D341Med (cell line): ENCODE measurements at places on chromosomes 6 and 20.

GRCh38 chr6:79731471-79731870, 100.3 kb downstream of the SH3BGRL2 start:
- DNase-seq = peak; percentile 35

DNA sequence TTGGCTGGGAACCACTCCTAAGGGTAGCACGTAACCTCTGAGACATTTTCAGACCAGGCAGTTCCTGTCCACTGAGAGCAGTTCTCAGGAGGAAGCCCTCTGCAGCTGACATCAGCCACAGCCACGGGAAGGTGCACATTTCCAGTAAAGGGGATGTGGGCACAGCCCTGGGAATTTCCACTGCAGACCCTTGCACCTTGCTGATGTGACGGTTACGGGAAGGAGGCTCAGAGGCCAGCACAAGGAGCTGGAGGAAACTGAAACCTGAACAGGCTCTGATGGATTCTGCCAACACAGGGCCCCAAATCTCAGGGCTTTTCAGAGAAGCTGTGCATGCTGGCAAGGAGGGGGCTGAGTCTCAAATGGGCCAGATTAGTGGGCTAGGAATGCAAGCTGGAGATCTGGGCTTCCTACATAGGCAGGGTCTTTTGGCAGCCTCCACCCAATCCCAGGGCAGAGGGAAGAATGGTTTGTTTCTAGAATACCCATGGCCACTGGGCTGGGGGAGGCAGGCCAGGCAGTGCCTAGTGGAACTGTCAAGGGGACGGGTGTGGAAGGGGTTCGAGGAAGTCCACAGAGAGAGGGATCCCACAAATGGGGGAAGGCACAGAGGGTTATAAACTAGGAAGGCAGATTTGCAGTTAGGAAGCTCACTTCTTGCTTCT, 14.2 kb downstream of the EBF4 start:
- no peak for DNase-seq

GRCh38 chr20:53003420-53004154, 31.4 kb downstream of the TSHZ2 start:
- DNase-seq = no peak

GRCh38 chr6:146919017-146919416, 285.2 kb upstream of the STXBP5 start:
- DNase-seq = no peak

- no peak for DNase-seq
Observed at GRCh38 chr6:112356994-112357393, 9.9 kb downstream of the RFPL4B start.

DNA sequence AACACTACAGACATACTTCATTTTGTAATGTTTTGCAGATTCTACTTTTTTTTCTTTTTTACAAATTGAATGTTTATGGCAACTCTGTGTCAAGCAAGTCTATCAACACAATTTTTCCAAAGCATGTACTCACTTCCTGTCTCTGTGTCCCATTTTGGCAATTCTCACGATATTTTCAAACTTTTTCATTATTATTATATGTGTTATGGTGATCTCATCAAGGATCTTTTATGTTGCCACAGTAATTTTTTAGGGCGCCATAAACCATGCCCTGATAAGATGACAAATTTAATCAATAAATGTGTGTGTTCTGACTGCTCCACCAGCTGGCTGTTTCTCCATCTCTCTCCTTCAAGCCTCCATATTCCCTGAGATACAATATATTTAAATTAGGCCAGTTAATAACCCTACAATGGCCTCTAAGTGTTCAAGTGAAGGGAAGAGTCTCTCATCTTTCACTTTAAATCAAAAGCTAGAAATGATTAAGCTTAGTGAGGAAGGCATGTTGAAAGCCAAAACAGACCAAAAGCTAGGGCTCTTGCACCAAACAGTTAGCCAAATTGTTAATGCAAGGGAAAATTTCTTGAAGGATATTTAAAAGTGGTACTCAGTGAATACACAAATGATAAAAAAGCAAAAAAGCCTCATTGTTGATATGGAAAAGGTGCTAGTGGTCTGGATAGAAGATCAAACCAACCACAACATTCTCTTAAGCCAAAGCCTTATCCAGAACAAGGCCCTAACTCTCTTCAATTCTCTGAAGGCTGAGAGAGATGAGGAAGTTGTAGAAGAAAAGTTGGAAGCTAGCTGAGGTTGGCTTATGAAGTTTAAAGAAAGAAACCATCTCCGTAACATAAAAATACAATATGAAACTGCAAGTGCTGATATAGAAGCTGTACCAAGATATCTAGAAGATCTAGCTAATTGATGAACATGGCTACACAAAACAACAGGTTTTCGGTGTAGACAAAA, 194.4 kb upstream of the TAB2 start:
- DNase-seq = no peak

DNA sequence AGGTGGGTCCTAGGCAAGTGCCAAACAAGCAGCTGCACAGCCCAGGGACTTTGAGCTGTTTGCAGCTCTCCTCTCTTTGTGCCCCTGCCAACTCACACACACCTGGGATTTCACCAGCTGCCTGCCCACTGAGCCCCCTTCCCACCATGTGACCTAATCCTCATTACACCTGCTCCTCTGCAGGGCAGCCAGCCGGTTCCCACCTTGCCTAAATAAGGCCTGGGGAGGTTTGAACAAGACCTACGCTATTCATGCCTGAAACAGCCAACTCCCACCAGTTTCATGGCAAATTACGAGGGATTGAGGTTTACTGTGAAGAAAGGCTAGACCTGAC, 92.6 kb upstream of the SOX4 start:
- DNase-seq = peak; percentile 46

DNA sequence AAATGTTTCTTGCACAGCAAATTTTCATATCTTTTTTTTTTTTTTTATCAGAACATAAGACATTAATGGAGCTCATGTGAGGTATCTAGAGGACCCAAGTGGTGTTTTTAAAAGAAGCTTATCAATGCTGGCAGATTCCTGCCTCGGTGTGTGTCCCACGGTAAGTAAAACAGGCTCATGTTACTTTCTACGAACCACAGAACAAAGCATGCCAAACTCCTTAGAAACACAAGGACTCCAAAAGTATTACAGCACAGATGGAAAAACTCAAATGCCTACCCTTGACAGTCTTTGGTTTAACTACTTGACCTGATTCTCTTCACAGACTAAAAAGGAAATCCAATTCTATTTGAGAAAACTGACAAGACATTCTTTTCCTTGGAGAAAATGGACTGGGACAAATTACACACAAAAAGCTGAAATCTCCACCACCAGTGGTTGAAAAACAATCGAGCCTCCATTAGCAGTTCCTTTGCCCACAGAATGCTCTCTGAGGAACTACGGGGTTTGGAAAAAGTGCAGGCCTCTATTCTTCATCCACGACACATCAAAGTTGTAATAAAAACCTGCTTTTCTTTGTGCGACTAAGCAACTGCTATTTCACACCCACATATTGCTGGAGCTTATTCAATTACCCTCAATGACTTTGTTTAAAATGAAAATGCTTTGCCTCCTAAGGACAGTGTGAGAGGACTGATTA, 5.4 kb downstream of the METTL24 start:
- DNase-seq = no peak

DNA sequence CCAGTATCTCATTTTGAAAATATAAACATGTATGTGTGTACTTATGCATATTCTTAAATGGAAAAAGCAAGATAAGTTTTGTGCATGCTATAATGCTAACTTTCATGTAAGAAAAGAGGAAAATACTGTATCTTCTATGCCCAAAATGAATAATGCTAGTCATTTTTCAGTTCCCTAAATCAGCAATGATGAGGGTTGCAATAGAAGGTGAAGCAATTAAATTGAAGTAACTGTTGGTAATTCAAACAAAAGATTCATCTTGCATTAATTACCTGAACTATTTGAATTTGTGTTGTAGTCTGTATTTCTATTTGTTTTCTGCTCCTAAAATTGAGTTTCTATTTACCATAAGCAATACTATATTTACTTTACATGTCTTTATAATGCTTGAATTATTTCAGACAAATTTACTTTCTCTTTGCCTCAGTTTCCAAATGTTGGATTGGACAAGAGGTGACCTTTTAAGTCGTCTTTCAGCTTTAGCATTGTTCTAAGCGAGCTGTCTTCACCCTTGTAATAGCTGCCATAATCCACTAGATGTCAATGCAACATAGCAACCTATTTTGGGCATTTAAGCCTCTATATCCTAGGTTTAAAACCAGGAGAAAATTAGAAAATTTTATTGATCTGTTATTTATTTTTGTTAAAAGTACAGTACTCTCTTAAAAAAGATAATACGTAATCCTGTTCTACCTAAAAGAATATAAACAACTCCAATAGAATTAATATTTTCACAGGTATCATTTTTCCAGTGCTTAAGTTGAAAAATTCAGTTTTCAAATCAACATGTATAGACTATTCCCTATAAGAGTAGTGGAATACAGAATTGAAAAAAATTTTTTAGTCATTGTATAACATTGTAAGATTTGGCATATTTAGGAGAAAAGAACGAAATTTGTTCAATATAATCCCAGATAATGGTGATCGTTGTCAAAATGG, 52.3 kb upstream of the IFNGR1 start:
- DNase-seq = peak; percentile 37

- no peak for DNase-seq
Observed at GRCh38 chr6:24323632-24324337, 34.1 kb downstream of the DCDC2 start.
